Caco-2 (cell line): ENCODE measurements at places on chromosomes 11 and 22.

- H3K27me3 ChIP-seq = no peaks in the 10 kb centered on the region
- DNase-seq = no peak
- no peaks in the 10 kb centered on the region for H3K36me3 ChIP-seq
- no peak overlapping the region for H3K27ac ChIP-seq
- H3K4me1 ChIP-seq = no peaks in the 10 kb centered on the region
Measured at GRCh38 chr11:129680907-129681306, 134.7 kb upstream of the TMEM45B start.

- no peaks in the 10 kb centered on the region for H3K36me3 ChIP-seq
- no peak overlapping the region for H3K27ac ChIP-seq
- H3K4me3 ChIP-seq = no peak overlapping the region
- no peak for DNase-seq
Measured at GRCh38 chr11:131686836-131687235, 316.4 kb downstream of the NTM start.

DNA sequence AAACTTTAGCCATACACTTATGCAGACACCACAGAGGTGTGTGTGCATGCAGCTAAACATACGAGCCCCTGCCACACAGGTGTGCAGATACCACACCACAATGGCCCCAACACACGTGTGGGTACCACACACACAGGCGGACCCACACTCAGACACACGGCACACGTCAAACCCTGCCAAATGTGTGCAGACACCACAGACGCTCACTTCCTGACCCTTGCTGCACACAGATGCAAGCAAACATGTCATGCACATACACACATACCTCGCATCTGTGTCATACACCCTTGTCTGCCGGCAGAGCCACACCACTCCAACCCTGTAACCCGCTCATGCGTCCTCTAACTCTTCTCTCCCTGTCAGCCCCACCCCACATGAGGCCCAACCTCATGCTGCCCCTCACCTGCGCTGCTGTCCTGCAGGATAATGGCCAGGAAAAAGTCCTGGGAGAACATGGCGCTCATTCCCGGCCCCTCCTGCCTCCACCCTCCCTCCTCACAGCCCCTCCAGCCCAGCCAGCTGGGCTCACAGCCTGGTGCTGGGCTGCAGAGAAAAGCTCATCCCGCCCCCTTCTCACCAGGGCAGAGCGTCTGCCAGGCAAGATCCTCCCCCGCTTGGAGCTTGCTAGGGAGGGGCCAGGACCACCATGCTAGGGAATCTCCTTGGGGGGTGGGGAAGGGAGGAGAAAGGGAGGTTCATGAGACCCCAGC, 14.2 kb downstream of the SMPD1 start:
- no peak overlapping the region for H3K4me3 ChIP-seq
- no peak for DNase-seq
- H3K27me3 ChIP-seq = no peaks in the 10 kb centered on the region
- peak overlapping the region; percentile 49 for H3K27ac ChIP-seq
- peaks cover 1% of the 10 kb centered on the region; the same call in 1 of the 2 replicates for H3K36me3 ChIP-seq
- peaks cover 43% of the 10 kb centered on the region for H3K4me1 ChIP-seq

GRCh38 chr11:4887591-4887990, 5.9 kb downstream of the OR51T1 start:
- H3K27me3 ChIP-seq = no peaks in the 10 kb centered on the region; the same call in 1 of the 2 replicates
- H3K4me3 ChIP-seq = no peak overlapping the region
- no peaks in the 10 kb centered on the region for H3K36me3 ChIP-seq
- no peaks in the 10 kb centered on the region for H3K4me1 ChIP-seq
- H3K27ac ChIP-seq = no peak overlapping the region

DNA sequence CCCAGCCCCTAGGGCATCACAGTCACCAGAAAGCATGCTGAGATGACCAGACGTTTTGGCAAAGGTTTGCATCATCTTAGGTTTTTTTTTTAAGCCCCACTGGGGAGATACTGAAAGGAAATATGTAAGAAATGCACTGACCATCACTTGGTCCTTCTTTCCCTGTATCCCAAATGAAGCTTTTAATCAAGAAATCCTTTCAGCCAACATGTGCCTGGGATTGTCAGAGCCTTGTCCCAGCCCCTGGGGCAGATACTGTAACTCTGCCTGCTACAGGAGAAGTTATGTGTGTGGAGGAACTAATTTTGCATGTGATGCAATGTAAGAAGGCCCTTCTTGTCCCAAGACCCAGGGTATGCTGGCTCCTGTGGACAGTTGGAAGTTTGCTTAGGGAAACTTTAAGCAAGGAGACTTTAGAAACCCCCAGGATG, 65.6 kb downstream of the PPFIBP2 start:
- H3K4me1 ChIP-seq = peaks cover 43% of the 10 kb centered on the region
- no peak for DNase-seq
- peaks cover 5% of the 10 kb centered on the region for H3K36me3 ChIP-seq
- no peaks in the 10 kb centered on the region for H3K27me3 ChIP-seq

DNA sequence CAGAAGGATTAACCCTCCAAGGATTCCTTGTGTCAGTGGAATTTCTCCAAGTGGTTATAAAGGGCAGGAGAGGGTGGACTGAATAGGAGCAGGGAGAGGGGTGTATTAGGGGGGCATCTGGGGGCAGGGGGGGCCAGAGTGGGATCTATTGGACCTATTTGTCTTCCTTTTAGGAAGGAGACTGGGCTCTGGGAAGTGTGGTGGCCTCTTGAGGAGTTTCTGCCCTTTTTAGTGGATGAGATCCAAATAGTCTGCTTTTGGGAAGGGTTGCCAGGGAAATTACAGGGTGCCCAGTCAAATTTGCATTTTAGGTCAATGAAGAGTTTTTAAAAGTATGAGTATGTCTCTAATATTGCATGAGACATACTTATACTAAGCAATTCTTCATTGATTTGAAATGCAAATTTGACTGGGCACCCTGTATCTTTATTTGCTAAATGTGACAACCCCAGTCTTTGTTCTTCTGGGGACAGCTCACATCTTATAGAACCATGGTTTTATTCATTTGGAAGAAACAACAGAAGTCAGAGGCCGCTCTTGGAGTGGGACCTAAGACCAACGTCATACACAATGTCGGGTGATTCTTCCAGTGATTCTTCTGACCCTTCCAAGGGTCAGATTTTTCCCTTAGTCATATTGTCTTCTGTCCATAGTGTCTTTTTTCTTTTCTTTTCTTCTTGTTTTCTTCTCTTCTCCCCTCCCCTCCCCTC, 429 bp upstream of the SLC22A6 start:
- H3K4me3 ChIP-seq = no peak overlapping the region
- H3K4me1 ChIP-seq = no peaks in the 10 kb centered on the region
- H3K27ac ChIP-seq = no peak overlapping the region
- DNase-seq = no peak
- no peaks in the 10 kb centered on the region for H3K36me3 ChIP-seq
- H3K27me3 ChIP-seq = no peaks in the 10 kb centered on the region

- H3K36me3 ChIP-seq = no peaks in the 10 kb centered on the region
- H3K4me1 ChIP-seq = peaks cover 10% of the 10 kb centered on the region
- no peak overlapping the region for H3K4me3 ChIP-seq
- H3K27ac ChIP-seq = no peak overlapping the region
- no peak for DNase-seq
Measured at GRCh38 chr11:83702796-83703195, 416.6 kb upstream of the CCDC90B start.

DNA sequence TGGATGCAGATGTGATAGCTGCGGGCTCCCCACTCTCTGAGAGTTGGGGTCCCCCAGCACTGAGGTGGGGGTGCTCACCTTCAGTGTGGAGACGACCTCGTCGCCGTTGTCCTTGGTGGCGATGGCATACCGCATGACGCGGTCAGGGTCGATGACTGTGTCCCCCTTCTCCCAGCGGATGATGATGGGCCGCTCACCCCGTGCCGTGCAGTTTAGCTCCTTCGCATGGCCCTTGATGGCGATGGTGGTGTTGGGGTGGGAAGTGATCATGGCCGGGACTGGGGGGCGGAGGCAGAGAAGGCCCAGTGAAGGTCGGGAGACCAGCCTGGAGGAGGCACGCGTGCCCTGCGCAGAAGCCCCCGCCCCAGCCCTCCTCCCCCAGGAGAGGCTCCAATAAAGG, 154.2 kb downstream of the CEP164 start:
- peaks cover 3% of the 10 kb centered on the region for H3K27me3 ChIP-seq
- no peaks in the 10 kb centered on the region for H3K4me1 ChIP-seq
- no peak for DNase-seq
- no peak overlapping the region for H3K4me3 ChIP-seq
- H3K36me3 ChIP-seq = no peaks in the 10 kb centered on the region

GRCh38 chr11:112255067-112255720, 5.5 kb downstream of the PLET1 start:
- H3K27me3 ChIP-seq = no peaks in the 10 kb centered on the region
- H3K36me3 ChIP-seq = no peaks in the 10 kb centered on the region
- no peak overlapping the region for H3K27ac ChIP-seq
- no peak overlapping the region for H3K4me3 ChIP-seq
- peaks cover 17% of the 10 kb centered on the region; the same call in 1 of the 2 replicates for H3K4me1 ChIP-seq

- no peaks in the 10 kb centered on the region for H3K27me3 ChIP-seq
- H3K4me1 ChIP-seq = no peaks in the 10 kb centered on the region
- DNase-seq = no peak
- no peak overlapping the region for H3K4me3 ChIP-seq
- H3K36me3 ChIP-seq = no peaks in the 10 kb centered on the region
- no peak overlapping the region for H3K27ac ChIP-seq
Measured at GRCh38 chr11:23318670-23319069, 458.4 kb upstream of the CCDC179 start.

DNA sequence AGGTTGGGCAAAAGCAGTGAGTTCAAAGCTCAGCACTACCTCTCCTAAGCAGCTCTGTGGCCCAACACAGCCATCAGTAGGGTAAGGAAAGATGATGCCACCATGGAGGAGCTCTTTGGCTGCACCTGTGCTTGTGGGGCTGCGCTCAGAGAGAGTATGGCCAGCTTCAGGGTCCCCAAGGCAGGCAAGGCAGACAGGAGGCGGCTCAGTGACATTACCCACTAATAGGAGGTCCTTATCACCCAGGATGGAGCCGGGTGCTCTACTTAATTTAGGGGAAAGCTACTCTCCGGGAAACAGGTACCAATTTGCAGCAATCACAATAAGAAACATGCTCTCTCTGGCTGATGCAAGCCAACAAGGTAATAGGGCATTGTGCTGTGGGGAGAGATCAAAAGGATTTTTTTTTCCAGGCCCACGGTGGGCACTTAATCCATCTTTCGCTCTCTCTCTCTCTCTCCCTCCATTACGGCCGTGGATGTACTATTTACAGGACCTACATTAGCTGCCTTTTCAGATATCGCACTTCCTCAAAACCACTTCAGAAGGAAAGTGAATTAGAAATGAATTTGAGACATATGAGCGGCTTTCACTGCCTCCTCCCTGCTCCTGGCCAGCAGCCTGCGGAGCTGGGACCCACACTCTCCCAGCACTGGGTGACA, 446.3 kb downstream of the SOX6 start:
- no peak overlapping the region for H3K4me3 ChIP-seq
- H3K27me3 ChIP-seq = no peaks in the 10 kb centered on the region
- H3K36me3 ChIP-seq = no peaks in the 10 kb centered on the region
- no peaks in the 10 kb centered on the region for H3K4me1 ChIP-seq

DNA sequence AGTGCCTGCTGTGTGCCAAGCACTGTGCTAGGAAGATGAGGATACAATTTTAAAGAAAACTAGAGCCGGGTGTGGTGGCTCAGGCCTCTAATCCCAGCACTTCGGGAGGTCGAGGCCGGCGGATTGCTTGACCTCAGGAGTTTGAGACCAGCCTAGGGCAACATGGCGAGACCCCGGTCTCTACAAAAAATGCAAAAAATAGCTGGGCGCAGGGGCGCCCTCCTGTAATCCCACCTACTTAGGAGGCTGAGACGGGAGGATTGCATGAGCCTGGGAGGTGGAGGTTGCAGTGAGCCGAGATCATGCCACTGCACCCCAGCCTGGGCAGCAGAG, 8.3 kb downstream of the TPBGL start:
- H3K27ac ChIP-seq = no peak overlapping the region
- no peak for DNase-seq
- no peaks in the 10 kb centered on the region for H3K4me1 ChIP-seq
- no peak overlapping the region for H3K4me3 ChIP-seq
